ENCODE measurements at places on chromosomes 2 and 18.

DNA sequence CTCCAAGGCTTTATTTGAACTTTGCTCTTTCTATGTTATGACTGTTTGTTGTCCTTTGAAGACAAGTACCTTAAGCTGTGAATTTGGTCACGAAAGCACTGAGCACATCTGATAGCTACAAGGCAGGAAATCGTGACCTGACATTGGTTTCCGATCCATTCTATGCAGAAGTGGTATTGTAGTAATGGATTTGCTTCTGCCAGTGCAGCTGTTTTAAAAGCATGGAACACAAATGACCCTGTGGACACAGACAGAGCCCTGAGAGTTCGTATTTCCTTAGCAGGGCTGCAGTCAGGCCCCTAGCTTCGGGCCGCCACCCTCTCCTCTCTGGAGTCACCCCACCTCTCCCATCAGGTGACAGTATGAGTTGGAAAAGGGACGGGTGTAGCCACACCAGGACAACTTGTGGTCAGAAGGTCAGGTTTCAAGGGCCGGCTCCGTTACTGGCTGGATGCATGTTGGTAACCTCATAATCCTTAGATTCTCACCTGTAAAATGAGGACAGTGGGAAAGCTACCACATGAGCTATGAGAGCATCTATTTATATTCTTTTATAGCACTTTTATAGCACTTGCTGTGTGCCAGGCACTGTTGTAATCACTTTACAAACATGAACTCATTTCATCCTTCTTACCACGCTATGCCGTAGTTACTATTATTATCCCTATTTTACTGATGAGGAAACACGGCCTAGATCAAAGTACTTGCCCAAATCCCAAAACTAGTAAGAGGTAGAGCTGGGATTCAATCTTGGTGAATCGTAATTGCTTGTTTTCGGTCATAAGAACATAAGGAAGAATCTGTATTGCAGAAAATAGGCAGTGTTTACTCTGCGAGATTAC is 70.2 kb downstream of the SPATS2L start:
- peak; percentile 15 for DNase-seq

DNA sequence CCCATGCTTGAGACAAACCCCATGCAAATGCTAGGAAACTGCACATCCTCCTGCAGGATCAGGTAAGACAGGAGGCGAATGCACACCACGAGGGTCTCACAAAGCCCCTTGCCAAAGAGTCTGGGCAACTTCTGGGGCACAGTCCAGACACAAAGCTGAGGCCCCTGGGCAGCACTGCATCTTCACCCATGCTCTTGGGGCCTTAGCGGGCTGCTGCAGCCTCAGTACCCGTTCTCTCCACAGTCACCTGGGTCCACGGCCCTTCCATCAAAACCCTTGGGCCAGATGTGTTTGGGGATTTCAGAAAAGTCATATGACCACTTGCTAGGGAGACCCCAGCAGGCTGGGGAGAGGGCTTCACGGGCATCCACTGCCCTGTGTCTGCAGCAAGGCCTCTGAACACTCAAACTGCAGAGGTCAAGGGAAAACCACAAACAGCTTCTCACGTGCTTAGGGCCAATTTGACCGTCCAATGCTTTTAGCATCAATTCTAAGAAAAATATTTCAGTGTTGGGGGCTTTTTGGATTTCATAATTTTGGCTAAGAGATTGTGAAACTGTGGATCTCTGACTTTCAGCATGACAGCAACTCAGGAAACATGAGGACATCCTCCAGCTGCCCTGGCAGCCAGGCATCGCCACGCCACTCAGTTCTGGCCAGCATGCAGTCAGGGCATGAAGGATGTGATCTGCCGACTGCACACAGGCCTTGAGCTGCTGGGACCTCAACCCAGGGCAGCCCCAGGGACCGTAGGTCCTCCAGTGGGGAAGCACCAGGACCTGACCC is 20.0 kb downstream of the PASK start:
- no peak for DNase-seq

DNA sequence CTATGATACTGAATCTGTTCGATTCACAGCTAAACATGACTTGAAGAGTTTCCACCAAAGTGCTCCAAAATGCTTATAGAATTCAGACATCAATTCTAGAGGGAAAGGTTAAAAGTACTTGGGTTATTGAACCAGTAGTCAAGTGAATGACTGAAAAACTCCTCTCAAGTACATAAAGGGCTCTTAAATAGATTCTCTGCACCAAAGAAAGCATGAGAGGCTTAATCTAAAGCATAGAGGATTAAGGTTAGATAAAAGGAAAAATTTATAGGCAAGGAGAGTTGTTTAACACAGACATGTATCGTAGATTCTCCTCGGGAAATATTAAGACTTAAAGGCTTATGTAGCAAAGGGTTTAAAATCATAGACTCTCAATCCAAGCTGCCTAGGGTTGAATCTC is 701.4 kb downstream of the ERBB4 start:
- DNase-seq, result no peak

DNA sequence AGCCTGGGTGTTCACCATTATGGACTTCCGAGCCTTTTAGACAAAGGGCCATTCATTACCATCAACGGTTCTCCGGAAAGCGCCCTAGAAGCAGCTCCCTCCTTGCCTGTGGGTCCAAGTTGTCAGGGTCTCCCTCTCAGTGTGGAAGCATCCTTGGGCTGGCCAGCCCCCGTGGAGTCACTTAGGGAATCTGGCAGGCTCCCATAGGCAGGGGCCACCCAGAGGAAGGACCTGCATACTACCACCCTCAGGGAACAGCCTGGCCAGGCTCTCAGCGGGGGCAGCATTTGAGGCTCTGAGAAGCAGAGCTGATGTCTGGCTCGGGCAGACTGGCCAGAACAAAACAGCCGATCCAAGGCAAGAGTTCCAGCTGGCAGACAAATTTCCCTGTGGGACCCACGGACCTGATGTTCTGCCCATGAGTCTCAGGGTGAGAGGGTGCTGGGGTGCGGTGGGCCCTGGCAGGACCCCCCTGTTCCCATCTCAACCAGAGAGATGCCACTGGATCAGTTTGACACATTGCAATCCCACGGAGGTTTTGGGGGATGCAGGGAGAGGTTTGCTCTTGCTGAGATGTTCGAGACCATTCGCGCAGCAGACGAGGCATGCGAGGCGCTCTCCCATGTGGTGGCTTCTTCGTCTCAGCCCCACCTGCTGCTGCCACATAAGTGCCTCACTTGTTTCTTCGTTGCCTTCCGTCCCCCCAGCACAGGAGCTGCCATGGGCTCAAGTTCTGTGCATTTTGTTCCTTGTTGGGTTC is 56.9 kb downstream of the ACKR3 start:
- DNase-seq, result no peak

- no peak for DNase-seq
These were observed 9.2 kb downstream of the ATG16L1 start for GRCh38 chr2:233260661-233261060.

GRCh38 chr2:239793836-239794235 is 231.3 kb downstream of the NDUFA10 start:
- no peak for DNase-seq

DNA sequence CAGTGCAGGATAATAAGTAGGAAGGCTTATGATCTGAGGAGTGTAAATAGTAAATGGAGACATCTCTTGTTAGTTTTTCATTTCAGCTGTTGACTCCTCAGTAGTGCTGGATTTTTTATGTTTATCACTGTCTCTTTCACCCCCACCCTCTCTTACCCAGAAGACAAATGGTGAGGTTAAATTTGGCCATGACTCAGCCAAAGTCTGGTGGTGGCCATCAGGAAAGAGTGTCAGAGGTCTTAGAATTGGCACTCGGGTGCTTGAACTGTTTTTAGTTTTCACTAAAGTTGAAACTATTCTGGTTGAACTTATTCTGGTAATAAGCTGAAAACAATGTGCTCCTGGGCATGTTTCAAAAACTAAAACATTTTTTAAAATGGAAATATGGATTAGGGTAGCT is 123.3 kb downstream of the FHOD3 start:
- no peak for DNase-seq

- no peak for DNase-seq
These were observed 197.4 kb downstream of the VAPA start for GRCh38 chr18:10111191-10111590.

DNA sequence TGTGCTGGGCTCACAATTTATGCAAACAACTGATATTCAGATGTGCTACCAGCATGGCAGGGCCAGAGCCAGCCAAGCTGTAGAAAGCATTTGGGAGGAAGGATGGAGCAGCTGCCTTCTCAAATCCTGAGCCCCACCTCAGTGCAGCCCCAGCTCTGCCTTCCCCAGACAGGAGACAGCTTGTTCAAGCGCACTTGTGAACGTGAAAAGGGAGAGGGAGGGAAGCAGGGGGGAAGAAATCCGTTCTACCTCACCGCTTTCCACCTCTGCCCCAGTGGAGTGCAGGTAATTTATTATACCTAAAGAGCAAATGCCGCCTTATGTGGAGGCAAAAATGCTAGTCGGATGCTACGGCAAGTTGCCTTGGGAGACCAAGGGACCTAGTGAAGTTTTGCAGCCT is 66.0 kb upstream of the SLC14A2 start:
- no peak for DNase-seq

GRCh38 chr18:42414756-42415454 is 459.9 kb downstream of the PIK3C3 start:
- DNase-seq, result no peak

DNA sequence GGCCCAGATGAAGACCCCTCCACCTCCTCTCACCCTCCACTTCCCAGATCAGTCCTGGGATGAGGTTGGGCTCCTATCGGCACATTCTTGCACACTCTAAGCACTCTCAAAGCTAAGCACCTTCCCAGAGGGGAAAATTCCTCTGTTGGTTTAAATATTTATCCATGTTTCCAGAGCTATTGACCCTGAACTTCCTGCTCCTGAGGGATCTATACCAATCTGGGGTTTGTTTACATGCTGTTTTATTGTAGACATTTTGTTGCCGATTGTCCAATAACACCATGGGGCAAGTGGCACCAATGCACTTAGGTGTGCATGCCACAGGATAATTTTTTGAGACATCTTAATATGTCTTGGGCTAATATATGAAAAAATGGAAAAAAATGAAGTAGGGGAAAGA is 476.2 kb downstream of the SLC4A3 start:
- DNase-seq, result no peak

- DNase-seq, result no peak
These were observed 178.6 kb downstream of the MGAT5 start for GRCh38 chr2:134432435-134432883.

DNA sequence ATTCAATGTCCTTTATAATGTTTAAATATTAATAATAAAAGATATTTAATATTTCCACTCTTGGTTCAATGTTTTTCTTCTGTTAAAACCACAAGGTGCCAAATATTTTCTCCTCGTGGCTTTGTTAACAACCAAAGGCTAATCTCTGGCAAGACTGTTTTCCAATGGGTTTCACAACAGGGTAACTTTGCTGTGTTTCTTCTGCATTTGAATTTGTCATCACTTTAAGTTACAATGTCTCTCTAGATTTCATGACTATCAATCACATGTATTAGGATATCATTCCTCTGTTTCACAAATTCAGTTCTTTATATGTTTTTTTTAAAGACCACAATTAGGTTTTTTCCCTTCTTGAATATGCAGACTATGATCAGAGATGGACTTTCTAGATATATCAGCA is 469.8 kb upstream of the ACVR2A start:
- no peak for DNase-seq

Data from HCT116 (cell line).